ENCODE measurements at places on chromosomes 16 and 17. TPM values are rescaled to one million over a fixed set of nuclear protein-coding genes. Genes with fewer than 3 reads are reported as not detected.

DNA sequence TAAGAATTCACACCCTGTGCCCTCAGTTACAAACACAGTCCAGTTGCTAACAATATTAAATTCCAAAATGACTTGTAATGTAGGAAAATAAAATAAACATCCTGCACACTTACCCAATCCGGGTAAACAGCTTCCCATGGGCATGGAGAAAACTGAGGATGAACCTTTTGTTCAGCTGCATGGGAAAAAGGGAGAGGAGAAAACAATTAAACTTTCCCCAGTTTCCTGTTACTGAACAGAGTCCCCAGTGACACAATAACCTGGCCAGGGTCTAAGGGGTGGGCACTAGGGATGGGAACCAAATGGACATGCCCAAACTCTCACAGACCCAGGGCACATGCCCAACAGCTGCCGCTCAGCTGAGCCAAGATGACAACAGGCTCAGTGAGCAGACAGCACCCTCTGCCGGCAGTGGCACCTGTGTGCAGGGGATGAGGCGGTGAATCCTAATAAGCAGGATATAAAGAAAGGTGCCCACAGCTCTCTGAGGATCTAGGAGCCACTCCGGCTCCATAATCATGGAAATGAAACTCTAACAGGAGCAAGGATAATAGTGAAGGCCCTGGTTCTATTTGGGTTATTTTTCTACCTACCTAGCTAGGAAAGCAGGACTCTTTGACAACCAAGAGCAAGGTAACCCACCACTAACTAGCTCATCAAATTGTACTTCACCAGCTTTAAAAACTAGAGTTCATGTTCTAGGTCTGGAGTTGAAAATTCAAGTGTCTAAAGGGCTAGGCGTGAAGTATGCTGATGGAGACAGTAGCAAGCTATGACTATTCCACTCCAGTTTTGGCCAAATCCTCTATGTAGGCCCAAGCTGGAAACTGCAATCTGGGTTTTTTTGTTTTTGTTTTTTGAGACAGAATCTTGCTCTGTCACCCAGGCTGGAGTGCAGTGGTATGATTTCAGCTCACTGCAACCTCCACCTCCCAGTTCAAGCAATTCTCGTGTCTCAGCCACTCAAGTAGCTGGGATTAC lies 58.8 kb downstream of the SMG6 start:
- peak; percentile 85 for DNase-seq

GRB7 gene
- polyA plus RNA-seq, result 31.3 TPM

GRCh38 chr16:12767897-12768296 lies 35.8 kb downstream of the CPPED1 start:
- no peak for DNase-seq

OTOP2 gene
- not detected for polyA plus RNA-seq

- no peak for DNase-seq
These were observed 599.1 kb upstream of the SOX9 start for GRCh38 chr17:71521724-71522123.

DNA sequence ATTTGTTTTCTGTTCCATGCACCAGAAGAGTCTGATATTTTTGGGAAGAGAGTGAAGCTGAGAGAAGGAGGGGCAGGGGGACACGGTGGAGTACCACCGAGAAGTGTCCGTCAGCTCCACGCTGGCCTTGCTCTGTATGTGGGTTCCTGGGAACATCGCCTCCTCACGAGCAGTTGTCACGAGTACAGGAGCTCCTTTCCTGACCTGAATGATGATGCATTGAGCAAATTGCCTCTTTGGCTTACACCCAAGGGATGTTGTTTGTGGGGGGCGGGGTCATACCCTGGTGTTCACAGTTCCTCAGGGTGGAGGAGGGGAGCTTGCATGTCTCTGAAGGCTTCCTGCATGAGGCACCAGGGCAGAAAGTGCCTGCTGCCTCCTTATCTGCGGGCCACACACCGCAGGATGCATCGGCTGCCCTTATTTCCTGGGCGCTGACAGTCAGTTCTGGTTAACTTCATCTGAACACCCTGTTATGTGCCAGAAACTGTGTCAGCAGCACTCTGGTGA lies 36.2 kb downstream of the RGS9 start:
- DNase-seq, result no peak

- DNase-seq, result peak; percentile 99
These were observed at the start of the genes NDUFAF8 and TEPSIN for GRCh38 chr17:81238815-81239713. TSS of gene NDUFAF8 (plus strand) at chr17:81239318. CDS start at chr17:81239364, 46 bp downstream. TSS of gene TEPSIN (minus strand) at chr17:81239055. CDS start at chr17:81239033, 22 bp downstream.

DNA sequence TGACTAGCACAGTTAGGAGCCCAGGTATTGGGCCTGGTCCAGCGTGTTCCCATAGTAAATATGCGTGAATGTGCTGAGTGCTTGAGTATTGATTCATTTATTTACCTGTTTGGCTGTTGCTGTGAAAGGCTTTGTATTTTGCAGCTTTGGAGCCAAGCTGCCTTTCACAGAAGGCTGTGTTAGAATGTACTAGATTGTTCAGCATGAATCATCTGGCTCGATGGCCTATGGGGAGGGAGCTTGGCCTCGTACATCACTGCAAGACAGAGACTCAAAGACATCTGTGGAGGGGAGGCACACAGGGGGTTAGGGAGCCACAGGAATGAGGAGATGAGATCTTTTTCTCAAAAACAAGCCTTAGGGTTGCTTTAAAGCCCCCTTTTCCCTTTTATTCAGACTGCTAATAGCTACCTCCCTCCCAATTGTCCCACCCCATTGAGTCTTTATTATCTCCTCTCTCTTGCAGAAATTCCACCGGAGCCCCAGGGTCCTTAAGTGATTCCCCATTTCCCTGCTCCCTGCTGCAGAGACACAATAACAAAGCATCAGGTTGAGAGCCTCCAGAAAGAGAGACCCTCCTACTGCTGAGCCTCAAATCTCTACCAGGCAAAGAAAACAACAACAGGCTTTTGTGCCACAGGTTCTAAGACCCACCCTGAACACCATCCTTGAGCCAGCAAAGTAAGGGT lies 307.2 kb downstream of the ABCC12 start:
- no peak for DNase-seq

- DNase-seq, result peak; percentile 71
These were observed 9.3 kb downstream of the HS3ST3A1 start for GRCh38 chr17:13592427-13592826.

- DNase-seq, result no peak
These were observed 18.3 kb downstream of the TPSG1 start for GRCh38 chr16:1206786-1207185.

PRSS53 gene
- polyA plus RNA-seq, result 1.6 TPM

FBXW10 gene
- 1.5 TPM for polyA plus RNA-seq

ABCA10 gene
- 9.2 TPM for polyA plus RNA-seq

DNA sequence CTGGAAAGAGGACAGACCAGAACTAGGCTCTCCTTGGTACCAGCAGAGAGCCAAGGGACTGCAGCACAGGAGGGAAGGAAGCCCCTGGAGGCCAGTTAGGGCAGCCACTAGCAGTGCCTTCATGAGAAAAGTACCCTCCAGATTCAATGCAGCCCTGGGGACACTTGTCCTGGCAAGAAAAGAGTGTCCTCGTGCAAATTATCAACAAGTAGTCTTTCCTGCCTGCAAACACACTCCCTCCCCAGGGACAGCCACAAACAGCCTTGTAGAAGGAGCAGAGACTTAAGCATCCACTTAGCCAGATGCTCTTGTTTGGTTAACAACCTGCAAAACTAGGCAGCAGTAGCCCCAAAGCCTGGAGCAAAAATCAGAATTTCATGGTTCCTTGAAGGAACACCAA lies 24.3 kb downstream of the CENPV start:
- DNase-seq, result no peak

- no peak for DNase-seq
These were observed 3.4 kb downstream of the ANKRD40CL start for GRCh38 chr17:50763716-50764475.

NDE1 gene
- 60.7 TPM for polyA plus RNA-seq

DNAAF1 gene
- polyA plus RNA-seq, result 3.6 TPM

DNA sequence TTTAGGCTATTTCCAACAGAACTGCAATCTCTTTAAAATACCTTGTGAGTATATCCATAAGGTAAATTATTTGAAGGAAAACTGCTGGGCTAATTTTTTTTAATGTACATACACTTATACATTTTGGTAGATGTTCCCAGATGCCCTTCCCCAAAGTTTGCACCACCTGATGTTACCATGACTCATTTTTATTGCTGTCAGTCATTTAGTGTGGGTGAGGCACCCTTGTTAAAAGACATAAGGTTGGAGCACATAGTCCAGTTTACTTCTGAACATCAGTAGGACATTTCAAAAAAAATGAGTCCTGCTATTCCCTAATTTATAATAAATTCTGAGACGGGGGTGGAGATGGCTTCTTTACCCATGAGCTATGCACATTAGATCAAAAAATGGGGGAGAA lies 138.6 kb downstream of the RBFOX1 start:
- no peak for DNase-seq

- peak; percentile 79 for DNase-seq
These were observed 558 bp downstream of the SOX15 start for GRCh38 chr17:7589204-7589868.

KRTAP2-3 gene
- not detected for polyA plus RNA-seq

OTOA gene
- polyA plus RNA-seq, result not detected

OR1F1 gene
- polyA plus RNA-seq, result not detected

NHLRC4 gene
- 2.9 TPM for polyA plus RNA-seq

DNA sequence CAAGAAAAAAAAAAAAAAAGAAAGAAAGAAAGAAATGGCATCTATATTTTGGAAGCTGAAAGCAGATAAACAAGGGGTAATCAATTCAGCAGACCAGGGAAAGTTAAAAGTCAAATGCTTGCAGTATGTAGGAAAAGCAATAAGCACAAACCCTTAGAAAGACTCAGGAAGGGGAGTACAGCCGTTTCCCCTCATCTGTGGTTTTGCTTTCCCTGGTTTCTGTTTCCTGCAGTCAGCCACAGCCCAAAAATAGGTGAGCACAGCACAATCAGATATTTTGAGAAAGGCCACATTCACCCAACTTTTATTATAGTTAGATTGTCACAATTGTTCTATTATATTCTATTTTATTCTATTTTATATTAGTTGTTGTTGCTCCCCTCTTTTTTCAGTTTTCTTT lies 14.4 kb upstream of the ALOX12 start:
- DNase-seq, result no peak

GRCh38 chr16:86528061-86528929 lies 18.0 kb downstream of the FOXF1 start:
- DNase-seq, result no peak

- DNase-seq, result no peak
These were observed 57.5 kb downstream of the CYTH1 start for GRCh38 chr17:78724544-78724943.

- DNase-seq, result no peak
These were observed 17.1 kb downstream of the FLYWCH1 start for GRCh38 chr16:2928796-2929195.

GRCh38 chr17:32636598-32637218 lies 149.9 kb downstream of the CDK5R1 start:
- no peak for DNase-seq

DNA sequence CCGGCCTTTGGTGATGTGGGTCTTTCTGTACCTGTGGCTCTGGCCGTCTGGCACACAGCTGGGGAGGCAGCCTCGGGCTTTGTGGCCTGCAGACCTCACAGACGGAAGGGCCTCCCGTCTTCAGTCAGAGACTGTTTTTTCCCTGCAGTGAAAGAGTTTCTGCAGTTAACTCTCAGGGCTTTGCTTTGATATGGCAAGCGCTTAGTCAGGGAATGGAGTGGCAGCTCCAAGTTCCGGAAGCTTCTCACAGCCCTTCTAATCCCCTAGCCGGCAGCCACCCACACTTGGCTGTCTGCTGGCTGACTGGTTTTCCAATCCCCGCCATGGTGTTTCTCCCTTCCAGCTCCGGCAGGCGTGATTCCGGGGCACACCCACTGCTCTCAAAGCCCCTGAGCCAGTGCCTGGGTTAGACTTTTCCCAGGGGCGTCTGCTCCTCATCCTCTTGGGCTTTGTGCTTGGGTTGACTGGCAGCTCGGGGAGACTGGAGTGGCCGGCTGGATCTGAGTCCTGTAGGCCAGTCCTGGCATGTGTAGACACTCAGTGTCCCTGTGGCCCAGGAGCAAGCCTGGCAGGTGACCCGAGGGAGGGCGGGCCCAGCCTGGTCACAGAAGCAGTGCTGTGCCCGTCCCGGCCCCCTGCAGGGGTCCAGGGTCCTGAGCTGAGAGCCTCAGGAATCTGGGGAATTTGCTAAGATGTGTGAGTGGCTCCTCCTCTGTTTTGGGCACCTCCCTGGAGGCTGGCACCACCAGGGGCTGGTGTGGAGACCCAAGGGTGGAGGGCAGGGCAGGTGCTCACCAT lies 29.9 kb downstream of the BAIAP2 start:
- no peak for DNase-seq

- no peak for DNase-seq
These were observed 503 bp downstream of the DHX58 start for GRCh38 chr17:42111871-42112551.

KRT13 gene
- 0.36 TPM for polyA plus RNA-seq

MYH11 gene
- 129 TPM for polyA plus RNA-seq

GRCh38 chr16:85451641-85452363 lies 161.3 kb upstream of the GSE1 start:
- no peak for DNase-seq

- DNase-seq, result no peak
These were observed 19.5 kb downstream of the HLF start for GRCh38 chr17:55284001-55284884.

GRCh38 chr16:85505794-85506634 lies 107.1 kb upstream of the GSE1 start:
- DNase-seq, result no peak

CSNK2A2 gene
- polyA plus RNA-seq, result 73.7 TPM

GRCh38 chr17:81837641-81838040 lies 2.8 kb upstream of the PPP1R27 start:
- DNase-seq, result no peak
